NCI-H345 (cell line): ENCODE measurements at places on chromosomes 1 and 21.

- DNase-seq: no peak
These were observed 22.2 kb upstream of the ERG start for GRCh38 chr21:38520511-38520910.

GRCh38 chr1:232335261-232335660 is 294.7 kb downstream of the SIPA1L2 start:
- DNase-seq: no peak

DNA sequence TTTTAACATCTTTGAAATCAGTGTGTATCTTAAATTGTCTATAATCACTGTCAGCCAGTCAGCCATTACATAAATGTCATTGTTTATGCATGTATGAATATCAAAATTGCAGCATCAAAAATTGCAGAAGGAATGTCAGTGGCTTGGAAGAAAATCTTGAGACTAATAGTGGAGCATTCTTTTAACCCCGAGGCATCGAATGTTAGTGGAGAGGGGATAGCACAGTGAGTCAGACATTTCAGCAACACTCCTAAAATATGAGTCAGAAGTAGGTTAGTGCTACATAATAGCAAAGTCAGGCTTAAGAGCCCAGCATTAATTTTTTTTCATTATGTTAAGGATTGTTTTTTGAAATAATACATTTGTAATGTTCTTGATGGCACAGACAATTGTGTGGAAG is 45.5 kb downstream of the SNRPE start:
- DNase-seq: no peak

GRCh38 chr1:9996624-9997582 is at the start of gene RBP7:
Gene RBP7, plus strand, starts transcription at chr1:9997228. Its CDS starts 31 bp downstream, at chr1:9997259.
- DNase-seq: peak; percentile 20

DNA sequence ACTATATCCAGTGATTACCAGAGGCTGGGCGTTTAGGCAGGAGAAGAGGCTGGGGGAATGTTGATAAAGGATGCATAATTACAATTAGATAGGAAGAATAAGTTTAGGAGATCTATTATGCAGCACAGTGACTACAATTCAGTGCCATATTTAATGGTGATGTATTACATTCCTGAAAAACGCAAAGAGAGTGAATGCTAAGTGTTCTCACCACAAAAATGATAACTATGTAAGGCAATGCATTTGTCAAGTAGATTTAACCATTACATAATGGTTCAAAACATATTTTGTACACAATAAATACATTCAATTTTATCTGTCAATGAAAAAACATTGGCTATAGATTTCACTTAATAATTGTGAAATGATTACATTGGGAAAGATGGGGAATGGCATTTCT is 548.9 kb downstream of the NUF2 start:
- no peak for DNase-seq

- no peak for DNase-seq
These were observed 20.9 kb upstream of the RAB4A start for GRCh38 chr1:229249854-229250644.

DNA sequence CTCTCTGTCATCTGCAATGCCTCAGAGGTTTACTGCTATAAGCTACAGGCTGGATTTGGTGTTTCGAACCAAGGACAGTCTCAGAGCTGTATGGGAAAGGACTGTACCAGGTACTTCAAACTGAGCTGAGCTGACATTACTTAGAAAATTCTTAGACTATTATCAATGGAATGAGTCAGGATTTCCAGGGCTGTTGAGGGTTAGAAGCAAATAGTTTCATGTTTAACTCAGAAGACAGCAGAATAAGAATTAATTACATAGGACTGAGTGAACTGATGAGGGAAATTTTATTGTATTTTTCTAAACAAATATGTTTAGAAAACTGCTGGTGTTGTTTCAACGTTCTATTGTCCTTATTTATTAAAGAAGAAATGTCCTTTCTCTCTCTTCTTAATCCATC is 74.3 kb upstream of the CAPZB start:
- no peak for DNase-seq

DNA sequence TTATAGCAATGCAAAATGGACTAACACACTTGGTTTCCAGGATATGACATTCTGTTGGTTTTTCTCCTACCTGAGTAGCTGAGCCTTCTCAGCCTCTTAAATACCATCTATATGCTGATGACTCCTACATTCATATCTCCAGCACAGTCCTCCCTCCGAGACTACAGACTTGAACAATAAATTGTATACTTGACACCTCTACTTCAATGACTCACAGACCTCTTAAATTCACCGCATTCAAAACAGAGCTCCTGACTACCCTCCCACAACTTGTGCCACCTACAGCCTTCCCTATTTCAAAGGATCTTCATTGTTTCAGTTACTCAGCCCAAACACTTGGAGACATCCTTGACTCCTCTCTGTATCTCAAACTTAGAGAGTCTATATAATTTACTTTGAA is 66.8 kb upstream of the ASB17 start:
- DNase-seq: no peak

DNA sequence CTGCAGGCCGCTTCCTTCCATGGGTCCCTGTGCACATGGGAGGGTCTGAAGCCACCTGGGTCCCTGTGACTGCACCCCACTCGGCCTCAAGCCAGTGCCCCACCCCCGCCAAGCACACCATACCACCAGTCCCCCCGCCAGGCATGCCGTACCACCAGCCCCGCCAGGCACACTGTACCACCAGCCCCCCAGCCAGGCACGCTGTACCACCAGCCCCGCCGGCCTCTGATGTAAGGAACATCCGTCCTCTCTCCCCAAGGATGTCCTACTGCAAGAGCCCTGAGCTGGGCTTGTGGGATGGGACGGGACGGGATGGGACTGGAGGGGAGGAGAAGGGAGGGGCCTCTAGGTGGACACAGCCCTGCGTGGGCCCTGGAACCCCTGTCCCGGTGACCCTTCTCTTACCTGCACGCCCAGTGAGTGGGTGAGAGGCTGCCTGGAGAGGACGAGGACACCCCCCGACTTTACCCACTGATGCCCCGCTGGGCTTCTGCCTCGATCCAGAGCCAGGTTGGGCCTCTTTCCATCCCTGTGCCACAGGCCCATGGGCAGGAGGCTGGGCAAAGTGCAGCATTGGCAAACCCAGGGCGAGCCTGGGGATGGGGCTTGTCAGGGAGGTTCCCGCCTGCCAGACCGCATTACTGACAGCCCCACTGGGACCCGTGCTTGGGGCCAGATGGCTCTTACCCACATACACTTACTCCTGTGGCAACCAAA is 40.8 kb upstream of the COL6A1 start:
- no peak for DNase-seq

GRCh38 chr1:89454845-89455521 is 69.6 kb upstream of the LRRC8B start:
- DNase-seq: peak; percentile 74

GRCh38 chr1:15352128-15352957 is 57.3 kb upstream of the EFHD2 start:
- DNase-seq: peak; percentile 79

- DNase-seq: peak; percentile 29
These were observed 11.2 kb upstream of the RRP15 start for GRCh38 chr1:218273762-218274479.

GRCh38 chr1:220189750-220190347 is 82.4 kb downstream of the RAB3GAP2 start:
- peak; percentile 21 for DNase-seq

DNA sequence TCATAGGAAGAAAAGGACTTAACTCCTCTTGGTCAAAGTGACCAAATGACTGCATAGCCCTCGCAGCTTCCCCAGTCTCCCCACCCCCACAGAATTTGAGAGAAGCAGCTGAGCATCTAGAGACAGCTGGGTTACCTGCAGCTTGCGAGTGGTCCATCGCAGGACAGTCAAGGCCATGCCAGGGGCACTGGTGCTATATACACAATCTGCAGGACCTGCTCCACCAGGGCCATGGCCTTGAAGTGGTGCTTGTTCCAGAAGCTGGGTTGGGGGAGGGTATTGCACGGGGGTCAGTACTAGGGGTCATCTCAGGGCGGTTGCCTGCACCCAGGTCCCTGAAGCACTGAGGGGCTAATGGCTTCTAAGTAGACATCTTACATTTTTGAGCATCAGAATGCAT is 10.4 kb downstream of the MRTO4 start:
- DNase-seq: no peak

DNA sequence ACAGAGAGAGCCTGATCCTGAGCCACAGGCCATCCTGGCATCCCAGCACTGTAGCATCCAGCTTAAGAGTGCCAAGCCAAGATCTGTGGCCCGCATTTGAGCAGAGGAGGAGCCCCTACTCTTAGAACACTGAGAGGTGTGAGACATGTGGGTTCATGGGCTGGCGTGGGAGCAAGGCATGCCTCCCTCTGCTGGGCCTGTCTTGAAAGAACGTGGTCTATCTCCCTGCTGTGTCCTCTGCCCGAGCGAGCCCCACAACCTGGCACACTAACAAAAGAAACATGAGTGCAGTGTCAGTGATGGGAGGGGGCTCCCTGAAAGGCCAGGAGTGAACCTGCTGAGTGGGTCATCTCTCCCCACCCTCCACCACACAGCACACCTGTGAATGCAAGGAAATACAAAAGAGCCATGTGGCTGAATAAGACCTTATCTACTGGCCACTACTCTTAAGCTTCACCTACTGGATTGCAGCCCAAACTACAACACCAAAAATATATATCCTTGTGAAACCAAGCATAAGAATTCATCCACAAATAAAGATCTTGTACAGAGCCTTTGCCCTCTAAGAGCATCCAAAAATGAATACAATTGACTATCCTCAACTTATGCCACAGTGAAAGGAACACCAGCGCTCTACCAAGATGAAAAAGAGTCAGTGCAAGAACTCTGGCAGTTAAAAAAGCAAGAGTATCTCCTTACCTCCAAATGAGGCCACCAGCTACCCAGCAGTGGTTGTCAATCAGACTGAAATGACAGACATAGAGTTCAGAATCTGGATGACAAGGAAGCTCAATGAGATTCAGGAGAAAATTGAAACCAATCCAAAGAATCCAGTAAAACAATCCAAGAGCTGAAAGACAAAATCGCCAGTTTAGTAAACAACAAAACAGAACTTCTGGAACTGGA is 259.4 kb upstream of the DAB1 start:
- DNase-seq: no peak

DNA sequence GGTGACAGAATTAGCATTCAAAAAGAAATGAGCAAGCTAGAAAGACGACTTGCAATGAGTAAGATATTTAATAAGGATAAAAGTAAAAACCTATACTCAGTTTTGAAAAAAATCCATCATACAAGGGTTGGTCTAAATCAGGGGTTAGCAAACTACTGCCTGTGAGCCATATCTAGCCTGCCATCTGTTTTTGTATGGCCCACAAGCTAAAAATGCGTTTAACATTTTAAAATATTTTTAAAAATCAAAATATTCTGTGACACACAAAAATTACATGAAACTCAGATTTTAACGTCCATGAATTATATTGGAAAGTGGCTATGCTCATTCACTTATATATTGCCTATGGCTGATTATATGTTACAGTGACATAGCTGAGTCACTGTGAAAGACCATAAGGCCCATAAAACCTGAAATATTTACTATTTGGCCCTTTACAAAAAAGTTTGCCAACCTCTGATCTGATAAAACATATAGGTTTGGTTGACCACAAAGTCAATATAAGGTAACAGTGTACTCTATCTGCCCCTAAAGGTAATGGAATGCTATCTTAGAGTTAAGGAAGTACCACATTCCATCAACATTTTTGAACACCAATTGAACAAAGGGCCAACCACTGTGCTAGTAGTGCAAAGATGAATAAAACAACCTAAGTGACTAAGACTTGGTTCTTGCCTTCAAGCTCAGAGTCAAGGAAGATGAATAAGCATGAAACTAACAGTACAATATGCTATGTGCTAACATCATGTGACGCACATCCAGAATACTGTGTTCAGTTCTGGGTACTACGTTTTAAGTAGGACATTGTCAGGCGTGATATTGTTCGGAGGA is 3.2 kb downstream of the IFT25 start:
- no peak for DNase-seq

- no peak for DNase-seq
These were observed 23.3 kb downstream of the TOMM20 start for GRCh38 chr1:235105051-235106043.

- DNase-seq: no peak
These were observed 124.4 kb upstream of the IRF2BP2 start for GRCh38 chr1:234734412-234734835.

DNA sequence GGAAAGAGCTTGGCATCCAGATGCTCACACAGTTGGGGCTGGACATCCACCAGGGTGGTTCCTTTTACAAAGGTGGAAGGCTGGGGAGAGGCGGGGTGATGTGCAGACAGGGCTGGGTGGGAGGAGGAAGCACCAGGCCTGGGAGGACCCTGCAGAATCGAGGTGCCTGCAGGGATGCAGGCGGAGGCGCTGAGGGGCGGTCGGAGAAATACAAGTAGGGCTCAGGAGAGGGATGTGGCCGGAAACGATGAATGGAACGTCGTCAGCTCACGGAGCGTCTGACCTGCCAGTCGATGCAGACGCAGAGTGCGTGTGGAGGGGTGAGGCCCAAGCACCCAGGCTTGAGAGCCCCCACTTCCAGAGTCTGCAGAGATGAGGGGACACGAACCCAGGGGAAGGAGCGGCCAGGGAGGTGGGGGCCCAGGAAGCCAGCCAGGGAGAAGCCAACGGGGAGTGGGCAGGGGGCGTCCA is 63.4 kb downstream of the TRIM11 start:
- DNase-seq: no peak

DNA sequence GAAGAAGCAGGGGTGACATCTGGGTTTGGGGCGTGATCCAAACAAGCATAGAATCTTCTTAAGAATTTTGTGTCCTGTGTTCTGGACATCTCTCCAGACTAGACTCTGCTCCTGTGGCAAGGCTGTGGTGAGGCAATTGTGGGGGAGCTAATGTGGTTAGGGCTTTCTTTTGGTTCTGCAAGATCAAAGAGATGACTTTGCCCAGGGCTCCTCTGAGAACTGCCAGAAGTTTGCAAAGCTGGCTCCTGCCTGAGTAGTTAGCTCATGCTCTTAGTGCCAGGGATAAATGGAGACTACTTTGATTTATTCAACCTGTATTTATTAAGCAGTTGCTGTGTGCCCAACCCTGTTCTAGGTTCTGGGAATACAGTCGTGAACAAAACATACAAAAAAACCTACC is 34.0 kb upstream of the CRNN start:
- no peak for DNase-seq

- no peak for DNase-seq
These were observed 9.9 kb downstream of the IKBKE start for GRCh38 chr1:206480211-206480610.

- DNase-seq: no peak
These were observed 47.5 kb downstream of the YARS1 start for GRCh38 chr1:32769524-32770220.

- DNase-seq: no peak
These were observed 376.3 kb upstream of the PRMT6 start for GRCh38 chr1:106680216-106680615.

- no peak for DNase-seq
These were observed 59.0 kb upstream of the IKBKE start for GRCh38 chr1:206411321-206411720.
